Skeletal muscle tissue (tissue), 5 donors: ENCODE measurements at places on chromosomes 6 and 20. TPM values are rescaled to one million over a fixed set of nuclear protein-coding genes. Genes with fewer than 3 reads are reported as not detected.

The TRIM38 gene
- 5.2 TPM for total RNA-seq

The RING1 gene
- 20.4 TPM for total RNA-seq

The PBOV1 gene
- total RNA-seq = not detected

The TRAPPC3L gene
- total RNA-seq = 0.52 TPM

The LINC00237 gene
- 0.52 TPM for total RNA-seq

The OR2J3 gene
- not detected for total RNA-seq

The TTBK1 gene
- not detected for total RNA-seq

The PEX3 gene
- total RNA-seq = 15.7 TPM

The OR2H1 gene
- total RNA-seq = not detected

The ELOVL4 gene
- total RNA-seq = 2.1 TPM
